Peyer's patch (tissue), 4 donors: ENCODE measurements at places on chromosomes 1 and 21. TPM values are rescaled to one million over a fixed set of nuclear protein-coding genes. Genes with fewer than 3 reads are reported as not detected.

DNA sequence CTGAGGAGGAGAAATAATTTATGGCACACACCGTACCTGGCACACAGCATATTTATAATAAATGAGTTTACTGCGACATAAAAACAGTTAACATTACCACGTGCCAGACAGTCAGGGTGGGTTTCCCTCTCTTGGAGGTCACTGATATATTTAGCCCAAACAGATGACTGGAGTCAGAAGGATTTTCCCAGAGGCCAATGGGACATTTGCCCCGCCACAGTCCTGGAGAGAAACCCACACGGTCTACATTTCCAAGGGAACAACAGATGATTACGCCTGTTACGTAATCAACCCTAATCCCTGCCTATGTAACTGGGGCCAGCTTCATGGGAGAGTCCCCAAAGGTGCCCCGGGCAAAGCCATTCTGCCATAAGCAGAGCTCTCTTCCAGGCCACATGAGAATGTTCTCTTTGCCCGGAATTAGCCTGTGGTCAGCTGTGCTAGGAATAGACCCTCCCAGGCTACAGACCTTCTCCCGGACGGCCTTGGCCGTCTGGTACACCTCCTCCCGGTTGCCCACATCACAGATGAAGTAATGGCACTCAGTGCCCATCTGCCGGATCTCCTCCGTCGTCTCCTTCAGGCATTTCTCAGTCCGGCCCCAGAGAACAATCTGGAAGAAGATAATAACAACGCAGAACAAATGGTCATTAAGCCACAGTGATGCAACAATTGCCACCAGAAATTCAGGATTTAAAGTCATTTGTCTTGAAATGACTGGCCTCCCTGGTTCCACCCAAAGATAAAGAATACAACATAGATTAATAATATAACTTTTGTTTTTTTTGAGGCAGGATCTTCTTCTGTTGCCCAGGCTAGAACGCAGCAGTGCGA is 37.7 kb downstream of the DHRS3 start:
- no peak overlapping the region for H3K27ac ChIP-seq
- H3K27me3 ChIP-seq = no peaks in the 10 kb centered on the region
- DNase-seq = no peak

DNA sequence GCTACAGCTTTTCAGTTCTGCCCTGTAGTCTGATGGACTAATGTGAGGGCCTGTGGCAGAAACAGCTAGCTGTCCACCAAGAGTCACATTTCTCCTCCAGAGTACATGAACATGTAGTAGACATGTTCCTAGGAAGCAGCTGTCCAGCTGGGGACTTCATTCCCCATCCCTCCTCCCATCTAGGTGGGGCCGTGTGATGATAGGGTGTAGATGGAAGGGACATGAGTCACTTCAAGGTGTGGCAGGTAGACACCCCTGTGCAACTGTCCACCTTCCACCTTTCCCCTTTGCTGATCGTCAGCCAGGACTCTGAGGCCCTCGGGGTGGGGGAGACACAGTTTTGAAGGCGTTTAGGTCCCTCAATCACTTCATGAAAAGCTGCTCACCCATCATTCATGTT is 3.6 kb upstream of the RD3 start:
- H3K27ac ChIP-seq = no peak overlapping the region
- DNase-seq = peak; percentile 54
- H3K4me3 ChIP-seq = no peak overlapping the region
- no peaks in the 10 kb centered on the region for H3K36me3 ChIP-seq
- no peaks in the 10 kb centered on the region for H3K4me1 ChIP-seq

GRCh38 chr1:27350663-27351540 is 9.1 kb downstream of the SYTL1 start:
- peak; percentile 62 for DNase-seq
- peaks cover 10% of the 10 kb centered on the region for H3K36me3 ChIP-seq

DNA sequence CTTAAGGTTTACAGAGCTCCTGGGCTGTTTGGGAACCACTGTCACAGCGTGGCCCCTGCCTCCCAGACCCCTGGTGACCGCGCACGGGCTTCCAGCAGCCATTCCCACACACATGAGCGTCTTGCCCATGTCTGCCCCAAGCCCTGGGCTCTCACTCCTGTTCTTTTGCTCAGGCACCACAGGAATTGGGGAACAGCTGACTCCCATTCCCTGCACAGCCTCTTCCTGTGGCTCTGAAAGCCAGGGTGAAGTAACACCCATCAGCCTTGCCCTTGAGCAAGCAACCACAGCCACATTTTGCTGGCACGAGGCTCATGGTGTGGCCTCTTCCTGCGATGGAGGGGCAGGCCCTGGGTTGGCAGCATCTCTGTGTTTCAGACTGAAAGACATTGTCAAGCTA is 14.3 kb upstream of the GPR157 start:
- no peaks in the 10 kb centered on the region for H3K27me3 ChIP-seq
- no peaks in the 10 kb centered on the region for H3K36me3 ChIP-seq
- H3K4me3 ChIP-seq = no peak overlapping the region

- no peak overlapping the region for H3K27ac ChIP-seq
- H3K36me3 ChIP-seq = no peaks in the 10 kb centered on the region
- no peaks in the 10 kb centered on the region for H3K27me3 ChIP-seq
- no peak overlapping the region for H3K4me3 ChIP-seq
- peak; percentile 68 for DNase-seq
Observed at GRCh38 chr21:28516991-28517592, 475.6 kb downstream of the LTN1 start.

- no peaks in the 10 kb centered on the region for H3K4me1 ChIP-seq
- DNase-seq = no peak
- no peak overlapping the region for H3K4me3 ChIP-seq
- no peaks in the 10 kb centered on the region for H3K36me3 ChIP-seq
- H3K27ac ChIP-seq = no peak overlapping the region
- H3K27me3 ChIP-seq = no peaks in the 10 kb centered on the region
Observed at GRCh38 chr1:187032982-187033692, 204.4 kb downstream of the PLA2G4A start.

- H3K4me3 ChIP-seq = no peak overlapping the region
- no peaks in the 10 kb centered on the region for H3K36me3 ChIP-seq
- H3K27ac ChIP-seq = no peak overlapping the region
- no peaks in the 10 kb centered on the region for H3K4me1 ChIP-seq
Observed at GRCh38 chr1:170806961-170807360, 128.4 kb upstream of the MROH9 start.

- no peak overlapping the region for H3K4me3 ChIP-seq
- H3K36me3 ChIP-seq = no peaks in the 10 kb centered on the region
- H3K27ac ChIP-seq = no peak overlapping the region
- H3K27me3 ChIP-seq = no peaks in the 10 kb centered on the region
- DNase-seq = peak; percentile 92
- H3K4me1 ChIP-seq = peaks cover 9% of the 10 kb centered on the region
Observed at GRCh38 chr1:109643385-109644230, 12.3 kb upstream of the GSTM4 start.

DNA sequence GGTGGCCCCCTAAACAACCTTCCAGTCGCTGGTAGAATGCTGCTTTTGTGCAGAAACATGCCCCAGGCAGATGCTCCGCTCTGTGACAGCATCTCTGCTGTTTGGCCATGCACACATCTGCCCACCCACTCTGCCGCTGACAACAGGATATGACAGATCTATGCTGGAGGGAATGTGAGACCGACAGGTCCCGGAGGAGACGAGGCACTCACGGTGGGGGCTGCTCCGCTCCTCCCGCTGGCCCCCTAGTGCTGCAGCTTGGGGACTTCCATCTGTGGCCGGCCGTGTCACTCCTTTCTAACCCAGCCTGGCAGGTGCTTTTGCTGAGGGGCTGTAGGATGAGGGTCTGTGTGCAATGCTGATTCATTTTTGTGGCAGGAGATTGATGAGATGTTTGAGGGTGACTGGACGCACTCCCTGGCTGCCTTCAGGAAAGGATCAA is 49.1 kb upstream of the DMRTB1 start:
- no peaks in the 10 kb centered on the region for H3K27me3 ChIP-seq
- peak overlapping the region; percentile 17 for H3K27ac ChIP-seq
- H3K4me1 ChIP-seq = no peaks in the 10 kb centered on the region

DNA sequence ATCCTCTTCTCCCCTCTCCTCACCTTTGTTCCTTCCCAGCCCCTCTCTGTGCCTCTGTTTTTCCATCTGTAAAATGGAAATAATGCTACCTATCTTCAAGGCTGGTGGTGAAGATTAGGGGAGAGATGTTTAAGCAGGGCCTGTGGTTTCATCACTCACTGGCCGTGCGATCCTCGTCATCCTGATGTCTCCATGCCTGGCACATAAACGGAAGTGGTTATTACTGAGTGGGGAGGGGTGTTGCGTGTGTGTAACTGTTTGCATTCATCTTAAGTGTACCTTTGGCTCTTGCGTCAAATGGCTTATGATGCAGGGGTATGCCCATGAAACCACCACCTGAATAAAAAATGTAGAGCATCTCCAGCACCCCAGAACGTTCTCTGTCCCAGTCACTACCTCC is 17.2 kb upstream of the C1QA start:
- DNase-seq = no peak
- H3K27ac ChIP-seq = no peak overlapping the region
- no peaks in the 10 kb centered on the region for H3K27me3 ChIP-seq
- H3K4me1 ChIP-seq = no peaks in the 10 kb centered on the region

DNA sequence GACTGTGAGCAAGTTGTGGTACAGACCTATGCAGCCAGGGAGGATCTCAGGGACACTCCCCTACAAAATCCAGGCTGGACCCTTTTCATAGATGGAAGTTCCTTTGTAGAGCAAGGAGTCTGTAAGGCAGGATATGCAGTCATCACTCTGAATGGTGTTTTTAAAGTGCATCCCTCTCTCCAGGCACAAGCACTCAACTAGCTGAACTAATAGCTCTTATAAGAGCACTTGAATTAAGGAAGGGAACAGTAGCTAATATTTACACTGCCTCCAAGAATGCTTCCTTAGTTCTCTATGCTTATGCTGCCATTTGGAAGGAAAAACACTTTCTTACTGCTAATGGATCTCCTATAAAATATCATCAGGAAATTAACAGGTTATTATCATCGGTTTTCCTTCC is 27.0 kb upstream of the SMYD3 start:
- no peaks in the 10 kb centered on the region for H3K36me3 ChIP-seq
- no peak overlapping the region for H3K4me3 ChIP-seq
- H3K4me1 ChIP-seq = no peaks in the 10 kb centered on the region
- no peaks in the 10 kb centered on the region for H3K27me3 ChIP-seq

GRCh38 chr1:26162220-26162709 is 3.4 kb downstream of the FAM110D start:
- H3K4me3 ChIP-seq = peak overlapping the region; percentile 59
- peaks cover 3% of the 10 kb centered on the region for H3K4me1 ChIP-seq
- no peak for DNase-seq
- H3K27ac ChIP-seq = no peak overlapping the region
- no peaks in the 10 kb centered on the region for H3K36me3 ChIP-seq

DNA sequence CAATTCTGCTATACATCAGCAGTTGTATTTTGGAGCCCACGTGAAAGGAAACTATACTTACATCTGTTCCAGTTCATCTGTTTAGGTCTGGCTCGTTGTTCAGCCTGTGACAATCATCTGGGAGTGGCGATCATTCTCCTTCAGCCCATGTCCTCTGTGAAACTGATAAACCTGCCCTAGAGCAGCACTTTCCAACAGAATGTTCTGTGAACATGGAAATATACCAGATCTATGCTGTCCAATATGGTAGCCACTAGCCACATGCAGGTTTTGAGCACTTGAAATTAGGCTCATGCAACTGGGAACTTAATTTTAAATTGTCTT is 24.5 kb upstream of the COQ8A start:
- no peak overlapping the region for H3K27ac ChIP-seq
- H3K36me3 ChIP-seq = no peaks in the 10 kb centered on the region
- H3K4me1 ChIP-seq = no peaks in the 10 kb centered on the region
- DNase-seq = no peak
- H3K27me3 ChIP-seq = no peaks in the 10 kb centered on the region

- no peaks in the 10 kb centered on the region for H3K36me3 ChIP-seq
- H3K27me3 ChIP-seq = no peaks in the 10 kb centered on the region
- no peak for DNase-seq
- H3K4me3 ChIP-seq = no peak overlapping the region
- no peaks in the 10 kb centered on the region for H3K4me1 ChIP-seq
- no peak overlapping the region for H3K27ac ChIP-seq
Observed at GRCh38 chr1:17904290-17904689, 149.2 kb downstream of the ACTL8 start.

DNA sequence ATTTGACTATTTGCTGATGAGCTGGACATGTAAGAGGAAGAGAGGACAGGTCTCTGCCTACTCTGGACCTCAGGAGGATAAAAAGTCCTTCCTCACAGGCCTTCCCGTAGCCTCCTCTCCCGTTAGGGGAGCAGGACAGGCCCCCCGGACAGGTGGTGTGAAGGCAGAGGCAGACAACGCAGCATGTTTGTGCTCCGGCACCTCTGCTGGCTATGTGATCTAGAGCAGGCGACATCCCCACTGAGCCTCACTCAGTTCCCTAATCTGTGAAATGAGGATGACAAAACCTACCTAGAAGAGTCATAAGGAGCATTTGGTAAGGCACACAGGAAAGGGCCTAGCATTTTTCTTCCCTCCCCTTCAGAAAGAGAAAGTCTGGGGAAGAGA is 34.8 kb downstream of the KIAA1614 start:
- H3K4me1 ChIP-seq = no peaks in the 10 kb centered on the region
- H3K4me3 ChIP-seq = no peak overlapping the region
- H3K27me3 ChIP-seq = no peaks in the 10 kb centered on the region
- H3K36me3 ChIP-seq = no peaks in the 10 kb centered on the region
- no peak for DNase-seq

- no peaks in the 10 kb centered on the region for H3K27me3 ChIP-seq
- no peak overlapping the region for H3K27ac ChIP-seq
- no peaks in the 10 kb centered on the region for H3K36me3 ChIP-seq
- no peak overlapping the region for H3K4me3 ChIP-seq
Observed at GRCh38 chr1:116948046-116948445, 38.3 kb downstream of the PTGFRN start.

GRCh38 chr1:27489973-27490741 is at the start of gene WASF2:
WASF2 (minus strand) TSS chr1:27490167; CDS start chr1:27428890, 61,277 bp downstream.
- H3K27ac ChIP-seq = peak within 1 kb of the TSS; percentile 100
- peak; percentile 97 for DNase-seq
- no peaks in the 10 kb centered on the region for H3K36me3 ChIP-seq
- peak within 1 kb of the TSS; percentile 88 for H3K4me3 ChIP-seq
- no peaks in the 10 kb centered on the region for H3K27me3 ChIP-seq

- no peaks in the 10 kb centered on the region for H3K27me3 ChIP-seq
- H3K27ac ChIP-seq = no peak overlapping the region
Observed at GRCh38 chr1:12400027-12400693, 170.3 kb downstream of the VPS13D start.

DNA sequence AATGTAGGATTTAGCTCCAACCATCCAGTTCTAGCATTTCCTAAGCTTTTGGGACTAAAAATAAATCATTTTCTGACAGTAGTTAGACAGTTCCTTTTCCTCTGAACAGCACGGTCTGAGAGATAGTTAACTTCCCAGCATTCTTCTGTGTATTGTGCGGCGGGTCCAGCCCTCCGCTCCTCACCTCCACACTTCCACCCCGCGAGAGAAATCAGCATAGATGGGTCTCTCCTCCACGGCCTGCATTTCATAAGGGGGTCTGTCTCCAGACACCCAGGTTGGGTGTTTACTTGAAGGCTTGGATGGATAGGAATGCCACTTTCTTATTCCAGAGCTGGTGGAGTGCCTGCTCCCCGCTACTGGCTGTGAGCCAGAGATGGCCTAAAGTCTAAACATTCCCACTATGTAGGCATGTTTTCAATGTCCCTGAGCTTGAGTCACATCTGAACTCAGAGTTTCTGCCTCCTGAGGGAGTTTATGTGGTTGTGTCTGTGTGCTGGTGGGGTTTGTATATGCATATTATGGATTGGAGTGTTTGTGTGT is 38.0 kb upstream of the PPP2R5A start:
- no peak overlapping the region for H3K4me3 ChIP-seq
- no peak overlapping the region for H3K27ac ChIP-seq
- no peaks in the 10 kb centered on the region for H3K36me3 ChIP-seq
- H3K27me3 ChIP-seq = no peaks in the 10 kb centered on the region
- DNase-seq = no peak

The NGF gene
- total RNA-seq = not detected

The LHX8 gene
- total RNA-seq = not detected

The CLDN14 gene
- total RNA-seq = not detected

The TRIM58 gene
- 7.2 TPM for total RNA-seq

The ZMYND12 gene
- 1.9 TPM for total RNA-seq

The PGM1 gene
- 87.0 TPM for total RNA-seq

The TIPRL gene
- 15.2 TPM for total RNA-seq

The G0S2 gene
- total RNA-seq = 70.4 TPM
